ENCODE measurements at places on chromosomes 16 and 17.
A peak's percentile ranks its signal among the peaks of the same experiment; 100 is the strongest.

GRCh38 chr16:57245472-57246113 lies 534 bp downstream of the ARL2BP start:
- DNase-seq, result no peak

DNA sequence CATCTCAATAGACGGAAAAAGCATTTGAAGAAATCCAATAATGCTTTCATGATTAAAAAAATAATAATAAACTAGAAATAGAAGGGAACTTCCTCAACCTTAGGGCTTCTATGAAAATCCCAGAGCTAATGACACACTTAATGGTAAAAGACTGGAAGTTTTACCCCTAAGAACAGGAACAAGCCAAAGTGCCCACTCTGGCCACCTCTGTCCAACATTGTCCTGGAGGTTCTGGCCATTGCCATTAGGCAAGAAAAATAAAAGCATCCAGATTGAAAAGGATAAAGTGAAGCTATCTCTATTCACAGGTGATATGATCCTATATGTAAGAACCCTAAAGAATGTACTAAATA lies 2.5 kb upstream of the LITAF start:
- DNase-seq, result no peak

DNA sequence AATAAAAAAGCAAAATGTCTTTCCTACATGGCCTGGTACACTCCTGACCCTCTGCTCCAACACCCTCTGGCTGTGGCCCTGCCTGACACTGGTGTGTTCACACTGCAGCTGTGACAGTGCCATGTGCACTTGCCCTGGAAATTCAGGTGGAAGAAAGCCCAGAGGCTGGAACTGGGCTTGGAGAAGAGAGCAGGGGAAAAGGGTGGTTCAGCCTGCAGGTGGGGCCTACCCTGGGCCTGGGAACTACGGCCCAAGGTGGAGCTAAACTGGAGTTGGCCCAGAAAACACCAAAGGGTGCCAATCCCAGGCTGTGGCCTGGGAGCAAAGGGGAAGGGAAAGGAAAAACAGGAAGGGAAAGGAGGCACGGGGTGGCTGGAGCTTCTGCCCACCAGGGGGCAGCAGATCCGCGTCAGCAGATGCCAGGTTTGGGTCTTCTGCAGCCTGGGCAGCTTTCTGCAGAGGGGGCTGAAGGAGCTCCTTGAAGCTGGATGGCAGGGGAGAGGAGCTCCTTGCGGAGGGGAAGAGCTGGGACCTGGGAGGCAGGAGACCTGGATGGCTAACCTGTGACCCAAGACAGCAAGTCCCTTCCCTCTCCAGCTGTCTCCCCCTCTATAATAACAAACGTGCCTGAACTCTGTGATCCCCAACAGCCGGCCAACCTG lies 15.4 kb upstream of the CTCF start:
- DNase-seq, result peak; percentile 78

DNA sequence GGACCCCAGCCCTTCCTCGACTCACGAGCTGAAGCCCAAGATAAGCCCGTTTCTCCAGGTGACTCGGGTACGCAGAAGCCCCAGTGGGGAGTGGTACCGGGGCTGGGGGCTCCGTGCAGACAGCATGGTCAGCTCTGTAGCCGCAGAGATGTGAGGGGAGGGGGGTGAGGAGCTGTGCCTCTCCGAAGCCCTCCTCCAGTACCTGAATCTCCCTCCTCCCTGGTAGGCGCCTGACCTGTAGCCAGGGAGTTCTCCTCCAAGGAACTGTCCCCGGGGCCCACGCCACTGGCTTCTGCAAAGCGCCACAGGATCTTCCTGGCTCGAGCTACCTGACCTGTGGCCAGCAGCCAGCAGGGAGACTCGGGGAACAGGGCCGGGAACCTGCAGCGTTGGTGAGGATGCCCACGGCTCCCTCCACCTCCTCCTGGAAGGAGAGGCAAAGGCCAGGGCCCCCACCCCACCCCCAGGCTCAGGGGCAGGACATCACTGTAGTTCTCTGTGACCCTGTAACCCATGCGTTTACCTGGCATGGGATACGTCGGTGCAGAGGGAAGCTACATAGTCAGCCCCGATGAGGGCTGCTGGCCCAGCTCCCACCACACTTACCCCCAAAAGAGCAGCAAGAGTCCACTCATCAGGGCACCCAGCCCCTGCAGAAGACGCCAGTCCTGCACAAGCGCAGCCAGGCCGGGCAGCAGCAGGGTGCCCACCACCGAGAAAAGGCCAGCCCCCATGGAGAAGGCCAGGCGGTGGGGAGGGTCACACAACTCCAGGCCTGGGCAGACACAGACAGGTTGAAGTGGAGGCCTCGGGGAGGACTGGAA lies 1.7 kb downstream of the SLC22A31 start:
- no peak for DNase-seq

GRCh38 chr17:29238133-29238850 lies 8.4 kb upstream of the CRYBA1 start:
- DNase-seq, result no peak

- peak; percentile 20 for DNase-seq
These were observed 1.6 kb downstream of the AMFR start for GRCh38 chr16:56423584-56424403.

DNA sequence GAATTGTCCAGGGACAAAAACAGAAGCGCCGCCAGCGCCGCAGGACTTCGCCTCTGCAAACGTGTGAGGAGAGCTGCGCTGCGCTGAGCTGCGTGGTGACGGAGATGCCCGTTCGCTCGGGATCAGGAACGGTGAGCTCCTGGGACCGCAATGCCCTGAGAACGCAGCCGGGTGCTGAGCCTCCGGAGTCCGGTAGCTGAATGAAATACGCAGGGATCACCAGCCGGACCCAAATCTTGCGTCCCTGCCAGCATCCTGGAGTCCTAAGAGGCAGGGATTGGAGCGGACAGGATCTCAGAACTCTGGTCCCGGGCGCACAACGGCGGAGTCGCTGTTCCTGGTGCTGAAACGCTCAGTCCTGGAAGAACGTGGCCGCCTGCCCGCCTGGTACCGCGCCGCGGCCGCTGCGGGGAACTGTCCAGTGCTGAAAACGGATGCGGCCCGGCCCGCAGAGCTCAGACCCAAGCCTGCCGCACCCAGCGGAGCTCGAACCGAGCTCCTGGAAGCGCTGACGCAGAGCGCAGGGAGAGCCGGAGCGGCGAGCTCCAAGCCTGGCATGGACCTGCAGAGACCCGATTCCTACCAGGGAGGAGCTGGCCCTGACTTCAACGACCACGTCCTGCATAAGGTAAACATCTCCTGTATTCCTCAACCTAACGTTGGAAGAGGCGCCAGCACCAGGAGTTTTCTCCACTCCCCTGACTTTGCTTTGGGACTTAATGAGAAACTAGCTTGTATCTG lies 41.5 kb downstream of the CD300LF start:
- peak; percentile 83 for DNase-seq

GRCh38 chr17:334974-335481 lies 17.6 kb downstream of the RPH3AL start:
- no peak for DNase-seq
